ENCODE measurements at places on chromosomes 2 and 18. TPM values are rescaled to one million over a fixed set of nuclear protein-coding genes. Genes with fewer than 3 reads are reported as not detected.

CSRNP3 gene
- polyA plus RNA-seq, result not detected

DNA sequence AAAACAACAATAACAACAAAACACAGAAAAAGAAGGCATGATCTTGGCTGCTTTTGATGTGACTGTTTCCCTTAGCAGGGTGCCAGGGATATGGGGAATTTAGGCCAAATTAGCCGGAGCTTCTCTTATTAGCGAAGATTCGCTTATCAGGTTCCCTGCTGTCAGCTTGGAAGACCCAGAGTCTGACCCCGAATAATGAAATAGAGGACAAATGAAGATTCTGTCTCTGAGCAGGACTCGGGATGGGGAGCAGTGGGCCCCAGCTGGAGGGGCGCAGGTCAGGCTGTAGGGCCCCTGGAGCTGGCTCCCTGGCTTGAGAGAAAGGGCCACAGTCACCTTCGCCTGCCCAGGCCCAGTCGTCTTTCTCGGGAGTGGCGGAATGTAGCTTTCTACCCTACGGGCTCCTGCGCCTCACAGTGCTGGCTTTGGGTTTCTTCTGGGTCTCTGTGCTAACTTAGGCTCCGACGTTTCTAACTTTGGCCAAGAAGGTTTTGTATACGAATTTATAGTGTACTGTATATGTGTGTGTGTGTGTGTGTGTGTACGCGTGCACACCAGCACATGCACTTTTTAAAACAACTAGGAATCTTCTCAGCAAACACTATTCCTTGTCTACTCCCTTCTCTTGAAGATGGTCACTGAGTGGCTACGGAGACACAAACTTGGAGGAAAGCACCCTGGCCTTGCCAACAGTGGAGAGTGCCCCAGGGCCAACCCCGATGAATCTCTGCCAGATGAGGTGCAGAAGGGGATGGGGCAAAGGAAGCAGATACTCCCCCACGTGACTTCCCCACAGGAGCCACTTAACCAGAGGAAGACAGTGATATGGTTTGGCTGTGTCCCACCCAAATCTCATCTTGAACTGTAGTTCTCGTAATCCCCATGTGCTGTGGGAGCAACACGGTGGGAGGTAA, 195.6 kb upstream of the COPS8 start:
- no peak for DNase-seq

DNA sequence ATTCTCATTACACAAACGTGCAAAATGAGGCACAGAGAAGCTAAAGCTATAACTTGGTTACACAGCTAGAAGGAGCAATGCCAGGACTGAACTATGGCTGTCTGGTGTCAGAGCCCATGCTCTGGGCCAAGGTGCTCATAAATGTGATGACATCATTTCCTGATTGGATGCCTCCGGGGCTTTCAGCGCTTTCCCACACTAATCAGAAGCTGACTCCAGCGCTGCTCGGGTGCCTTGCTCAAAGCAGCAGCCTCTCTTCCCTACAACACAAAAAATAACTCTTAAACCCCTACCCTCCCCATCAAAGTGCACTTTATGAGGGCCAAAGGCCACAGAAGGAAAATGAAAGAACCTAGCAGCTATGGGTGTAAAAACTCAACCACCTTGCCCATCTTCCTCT, 90.7 kb downstream of the STK39 start:
- DNase-seq, result no peak

- DNase-seq, result no peak
Observed at GRCh38 chr18:78376046-78376445, 603.6 kb upstream of the SALL3 start.

Data from CD14-positive monocyte (primary cell).